Myometrial cell (primary cell): ENCODE measurements at places on chromosomes 16 and 17. TPM values are rescaled to one million over a fixed set of nuclear protein-coding genes. Genes with fewer than 3 reads are reported as not detected.

KAT7 gene
- total RNA-seq: 12.4 and 18.4 TPM in 2 replicates

ANKFN1 gene
- total RNA-seq: not detected in 2 replicates

KRT34 gene
- 115 and 121 TPM in 2 replicates for total RNA-seq

FBXW10 gene
- total RNA-seq: not detected in 2 replicates

CDIP1 gene
- 6.6 and 10.1 TPM in 2 replicates for total RNA-seq

ARHGAP44 gene
- under 0.01 and 0.18 TPM in 2 replicates for total RNA-seq

MT1G gene
- 57.4 and 95.7 TPM in 2 replicates for total RNA-seq

RGS11 gene
- total RNA-seq: under 0.01 and 0.53 TPM in 2 replicates

FOXN1 gene
- total RNA-seq: not detected in 2 replicates

SCGB1C2 gene
- total RNA-seq: not detected in 2 replicates

CCDC154 gene
- total RNA-seq: not detected in 2 replicates

PPP1R27 gene
- not detected in 2 replicates for total RNA-seq

TMEM132E gene
- not detected in 2 replicates for total RNA-seq

KRT9 gene
- not detected in 2 replicates for total RNA-seq

ABCC3 gene
- 1.7 and 4.1 TPM in 2 replicates for total RNA-seq

TMEM220 gene
- 2.9 and 4.6 TPM in 2 replicates for total RNA-seq

SCNN1G gene
- total RNA-seq: under 0.01 TPM in 1 of 2 replicates, not detected in the other

TPSD1 gene
- not detected in 2 replicates for total RNA-seq

CDH11 gene
- total RNA-seq: 72.9 and 155 TPM in 2 replicates

CCDC92B gene
- total RNA-seq: not detected in 2 replicates

KCNH6 gene
- total RNA-seq: not detected in 2 replicates

PLA2G10 gene
- not detected in 2 replicates for total RNA-seq

TNFRSF17 gene
- total RNA-seq: not detected in 2 replicates

PRM1 gene
- not detected in 2 replicates for total RNA-seq

MYH3 gene
- total RNA-seq: under 0.01 TPM in 2 replicates

CCDC144A gene
- under 0.01 and 0.71 TPM in 2 replicates for total RNA-seq

SYCE1L gene
- total RNA-seq: not detected in 2 replicates

SAMD14 gene
- 1.2 and 1.4 TPM in 2 replicates for total RNA-seq

EVI2B gene
- 1.6 and 1.7 TPM in 2 replicates for total RNA-seq

NPTX1 gene
- total RNA-seq: under 0.01 and 0.35 TPM in 2 replicates

IL32 gene
- total RNA-seq: 23.6 and 27.3 TPM in 2 replicates

PHKG2 gene
- 38.6 and 46.6 TPM in 2 replicates for total RNA-seq
